ENCODE measurements at places on chromosomes 2 and 18. TPM values are rescaled to one million over a fixed set of nuclear protein-coding genes. Genes with fewer than 3 reads are reported as not detected.

DSG1 gene
- total RNA-seq, result not detected

COL4A4 gene
- not detected for total RNA-seq

HK2 gene
- 11.4 TPM for total RNA-seq

NPHP1 gene
- not detected for total RNA-seq

FAM110C gene
- total RNA-seq, result 4.9 TPM

ARHGEF4 gene
- 1.7 TPM for total RNA-seq

SCN7A gene
- not detected for total RNA-seq

MALL gene
- 0.27 TPM for total RNA-seq

TACR1 gene
- not detected for total RNA-seq

UGT1A1 gene
- total RNA-seq, result not detected

NXPH2 gene
- not detected for total RNA-seq

MYO1B gene
- total RNA-seq, result not detected

NOSTRIN gene
- not detected for total RNA-seq

USP14 gene
- 41.1 TPM for total RNA-seq

HOXD3 gene
- not detected for total RNA-seq

CAB39 gene
- 114 TPM for total RNA-seq

ZEB2 gene
- 18.1 TPM for total RNA-seq

TMEM247 gene
- total RNA-seq, result not detected

SLC4A3 gene
- total RNA-seq, result not detected

CHST10 gene
- total RNA-seq, result 0.81 TPM

HTR2B gene
- 0.17 TPM for total RNA-seq

SULT1C4 gene
- total RNA-seq, result 0.62 TPM

LYPD1 gene
- not detected for total RNA-seq

BCL11A gene
- 2.0 TPM for total RNA-seq

HOXD9 gene
- not detected for total RNA-seq

EMILIN1 gene
- total RNA-seq, result 0.22 TPM

DCDC2C gene
- not detected for total RNA-seq

MYCN gene
- total RNA-seq, result 2.2 TPM

SH3BP4 gene
- 0.37 TPM for total RNA-seq

SLC14A1 gene
- 35.1 TPM for total RNA-seq

PPIG gene
- 81.6 TPM for total RNA-seq

AQP12B gene
- not detected for total RNA-seq

SAG gene
- total RNA-seq, result 1.7 TPM

CTAGE1 gene
- not detected for total RNA-seq
